T follicular helper cell (primary cell): ENCODE measurements at places on chromosomes 11 and 22.

DNA sequence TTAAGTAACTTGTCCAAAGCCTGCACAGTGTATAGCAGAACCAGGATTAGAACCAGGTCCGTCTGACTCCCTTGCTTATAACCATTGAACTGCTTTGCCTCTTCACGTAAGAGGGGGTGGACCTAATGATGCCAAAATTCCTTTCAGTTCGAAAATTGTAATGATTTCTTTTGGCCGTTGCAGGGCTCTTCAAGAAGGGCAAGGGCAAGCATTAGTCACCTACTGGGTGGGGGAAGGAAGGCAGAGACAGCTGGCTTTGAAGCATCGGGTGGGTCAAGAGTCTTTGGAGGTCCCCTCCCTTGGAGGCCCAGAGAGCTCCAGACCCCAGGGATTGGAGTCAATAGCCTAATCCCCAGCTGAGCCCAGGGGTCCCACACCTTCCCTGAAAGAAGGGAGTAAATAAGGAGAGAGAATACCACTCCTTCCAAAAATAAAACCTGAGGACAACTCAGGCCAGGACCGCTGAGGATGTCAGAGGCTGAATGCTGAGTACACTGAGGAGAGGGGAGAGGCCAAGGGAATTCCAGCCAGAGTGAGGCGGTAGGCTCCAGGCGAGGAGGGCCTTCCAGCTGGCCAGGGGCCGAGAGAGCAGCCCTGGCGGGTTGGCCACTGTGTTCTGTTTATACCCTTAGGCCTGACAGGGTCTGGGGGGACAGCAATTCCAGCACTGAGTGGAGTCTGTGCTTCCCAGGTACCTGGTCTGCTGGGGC lies 14.1 kb downstream of the CREB3L1 start:
- no peak for DNase-seq

- DNase-seq = no peak
Measured at GRCh38 chr22:48685767-48686166, 1141.9 kb downstream of the BRD1 start.

- no peak for DNase-seq
Measured at GRCh38 chr11:75270896-75271418, 30.4 kb downstream of the TPBGL start.

DNA sequence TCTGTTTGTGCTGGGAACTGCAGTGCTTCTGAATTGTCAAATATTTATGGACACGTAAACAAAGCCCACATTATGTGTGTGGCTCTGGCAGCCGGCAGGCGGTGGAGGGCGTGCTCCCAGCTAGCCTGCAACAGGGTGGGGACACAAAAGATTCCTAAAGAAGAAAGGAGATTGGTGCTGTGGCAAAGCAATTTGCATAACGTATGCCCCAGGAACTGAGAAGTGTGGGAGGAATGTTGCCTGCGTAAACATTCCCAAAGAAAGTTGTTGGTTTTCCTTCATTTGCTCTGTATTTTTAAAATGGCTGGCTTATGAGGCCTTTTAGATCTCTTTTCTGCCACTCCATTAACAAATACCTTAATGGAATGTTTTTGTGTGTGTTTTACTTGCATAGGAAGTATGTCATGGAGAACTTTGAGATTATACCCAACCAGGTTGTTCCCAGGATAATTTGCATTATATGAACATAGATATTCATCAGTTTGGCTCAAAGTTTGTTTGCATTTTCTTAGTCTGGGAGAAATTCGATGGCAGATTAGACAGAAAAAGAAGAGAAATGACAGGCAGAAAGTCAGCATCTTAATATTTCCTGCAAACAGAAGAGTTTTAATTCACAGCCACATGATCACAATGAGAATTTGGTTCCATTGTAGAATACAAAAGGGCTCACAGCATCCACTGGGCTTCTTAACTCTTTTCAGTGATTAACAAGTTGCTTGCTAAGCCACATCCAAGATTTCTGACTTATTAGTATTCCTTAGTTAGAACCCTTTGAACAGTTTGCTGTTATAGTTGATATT lies 41.8 kb upstream of the DLAT start:
- no peak for DNase-seq

GRCh38 chr11:120326228-120326627 lies 1.1 kb downstream of the TLCD5 start:
- DNase-seq = no peak

DNA sequence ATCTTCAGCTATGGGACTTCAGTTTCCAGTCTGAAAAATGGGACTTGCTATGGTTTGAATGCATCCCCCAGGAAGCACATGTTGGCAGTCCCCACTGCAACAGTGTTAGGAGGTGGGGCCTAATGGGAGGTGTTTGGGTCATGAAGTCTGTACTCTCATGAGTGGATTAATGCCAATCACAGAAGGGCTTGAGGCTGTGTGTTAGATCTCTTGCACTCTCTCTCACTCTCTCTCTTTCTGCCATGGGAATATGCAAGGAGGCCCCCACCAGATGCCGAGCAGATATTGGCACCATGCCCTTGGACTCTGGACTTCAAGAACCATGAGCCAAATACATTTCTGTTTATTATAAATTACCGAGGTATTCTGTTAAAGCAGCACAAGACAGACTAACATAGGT lies 7.8 kb upstream of the AP1B1 start:
- no peak for DNase-seq

DNA sequence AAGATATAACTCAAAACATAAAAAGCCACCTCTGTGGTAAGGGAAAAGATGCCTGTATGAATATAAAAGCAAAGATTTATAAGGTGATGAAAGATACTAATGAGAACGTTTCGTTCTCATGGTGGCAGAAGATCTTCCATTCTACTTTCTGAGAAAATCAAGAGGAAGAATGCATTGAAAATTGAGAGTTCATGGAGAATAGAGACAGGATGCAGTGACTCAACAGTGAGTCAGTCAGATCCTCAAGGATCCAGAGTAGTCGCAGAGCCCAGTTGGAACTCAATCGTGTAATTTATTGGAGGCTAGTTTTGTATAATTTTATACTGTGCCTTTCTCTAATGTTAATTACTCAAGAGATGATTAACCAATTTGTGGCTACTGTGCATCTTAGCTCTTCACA lies 73.3 kb downstream of the ENTHD1 start:
- no peak for DNase-seq

GRCh38 chr11:13135385-13136271 lies 126.5 kb downstream of the RASSF10 start:
- DNase-seq = no peak

GRCh38 chr22:44207173-44207980 lies 26.7 kb downstream of the PARVG start:
- DNase-seq = no peak

- DNase-seq = no peak
Measured at GRCh38 chr11:44033411-44033850, 14.3 kb upstream of the ACCSL start.

- no peak for DNase-seq
Measured at GRCh38 chr22:47175151-47176025, 412.9 kb downstream of the TBC1D22A start.

DNA sequence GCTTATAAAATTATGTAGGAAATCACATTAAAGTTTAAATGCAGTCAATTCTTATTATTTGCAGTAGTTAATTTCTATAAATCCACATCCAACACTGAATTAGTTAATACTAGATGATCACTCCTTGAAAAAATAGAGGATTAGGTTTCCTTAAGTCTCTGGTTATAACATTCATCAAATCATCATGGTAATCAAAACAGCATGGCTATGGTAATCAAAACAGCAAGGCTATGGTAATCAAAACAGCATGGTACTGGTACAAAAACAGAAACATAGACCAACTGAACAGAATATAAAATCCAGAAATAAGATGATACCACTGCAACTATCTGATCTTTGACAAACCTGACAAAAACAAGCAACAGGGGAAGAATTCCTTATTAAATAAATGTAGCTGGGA lies 814.6 kb upstream of the CCDC179 start:
- DNase-seq = no peak

- no peak for DNase-seq
Measured at GRCh38 chr11:67596753-67597300, 9.9 kb upstream of the NDUFV1 start.

DNA sequence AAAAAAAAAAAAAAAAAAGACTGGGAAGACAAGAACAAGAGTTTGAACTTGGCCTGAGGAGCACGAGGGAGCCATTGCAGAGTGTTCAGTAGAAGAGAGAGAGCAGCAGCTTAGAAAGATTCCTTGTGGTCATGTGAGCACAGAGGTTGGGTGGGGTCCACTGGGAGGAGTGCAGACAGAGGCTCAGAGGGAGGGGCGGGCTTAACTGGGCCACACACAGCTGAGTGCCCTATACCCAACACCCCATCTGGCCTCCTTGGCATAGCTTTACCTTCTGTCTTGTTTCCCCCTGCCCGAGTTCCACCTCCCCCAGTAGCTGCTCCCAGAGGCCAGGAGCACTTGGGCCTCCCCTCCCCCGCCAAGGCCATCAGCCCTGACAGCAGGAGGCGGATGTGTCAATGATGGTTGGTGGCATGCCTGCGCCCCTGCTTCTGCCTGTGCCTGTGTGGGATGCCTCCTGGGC lies 12.1 kb downstream of the C11orf86 start:
- no peak for DNase-seq

DNA sequence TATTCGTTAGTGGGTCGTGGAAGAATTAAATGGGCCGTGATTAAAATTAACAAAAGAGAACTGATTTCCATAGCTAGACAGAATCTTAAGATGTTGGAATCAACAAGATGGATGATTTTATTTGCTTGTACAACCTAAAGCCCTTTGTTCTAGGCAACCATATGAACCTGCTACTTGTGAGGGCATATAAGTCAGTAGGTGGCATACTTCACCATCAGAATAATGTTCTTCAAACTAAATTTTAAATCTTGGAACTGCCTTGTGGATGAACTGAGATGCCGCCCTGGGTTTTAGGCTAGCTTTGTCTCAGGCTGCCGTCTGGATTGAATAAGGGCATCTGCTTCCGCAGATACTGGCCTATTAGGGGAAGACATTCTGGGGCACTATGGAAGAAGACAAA lies 40.9 kb downstream of the CSRP3 start:
- DNase-seq = no peak

GRCh38 chr11:79052544-79052943 lies 388.3 kb downstream of the TENM4 start:
- no peak for DNase-seq

DNA sequence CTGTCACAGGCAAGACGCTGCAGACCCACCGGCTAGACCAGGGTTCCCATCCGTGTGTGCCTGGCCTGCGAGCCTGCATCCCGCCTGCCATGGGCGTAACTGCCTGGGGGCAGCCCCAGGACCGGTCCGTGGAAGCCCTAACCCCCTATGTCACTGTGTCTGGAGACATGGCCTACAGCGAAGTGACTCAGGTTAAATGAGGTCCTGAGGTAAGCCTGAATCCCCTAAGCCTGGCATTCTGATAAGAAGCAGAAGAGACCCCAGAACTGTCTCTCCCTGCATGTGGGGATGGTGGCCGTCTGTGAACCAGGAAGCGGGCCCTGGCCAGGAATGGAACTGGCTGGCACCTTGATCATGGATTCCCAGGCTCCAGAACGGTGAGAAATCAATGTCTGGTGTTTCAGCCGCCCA lies 570.1 kb downstream of the BRD1 start:
- no peak for DNase-seq

DNA sequence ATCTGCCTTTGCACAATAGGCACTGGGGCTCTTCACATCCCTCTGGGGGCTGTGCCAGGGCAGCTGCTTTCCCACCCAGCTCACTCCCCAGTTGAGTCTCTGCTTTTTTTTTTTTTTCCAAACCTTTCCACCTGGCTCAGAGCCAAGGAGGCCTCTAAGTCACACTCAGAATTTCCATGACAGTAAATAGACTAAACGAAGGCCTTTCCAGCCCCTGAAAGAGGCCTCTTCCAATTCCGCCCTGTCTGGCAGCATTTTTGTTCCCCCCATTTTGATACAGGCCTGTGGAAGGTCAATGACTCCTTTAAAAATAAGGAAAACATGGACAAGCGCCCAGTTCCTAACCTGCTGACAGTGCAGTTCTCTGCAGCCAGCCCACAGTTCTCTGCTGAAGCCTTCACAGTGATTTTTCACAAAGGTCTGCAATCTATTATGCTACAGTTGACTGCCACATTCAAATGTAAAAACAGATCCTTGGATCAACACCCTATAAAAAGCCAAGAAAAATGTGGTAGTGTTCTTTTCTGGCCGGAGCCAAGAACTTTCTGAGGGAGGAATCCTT lies 107.5 kb upstream of the SESN3 start:
- DNase-seq = no peak

GRCh38 chr22:37320726-37321677 lies 38.7 kb downstream of the CYTH4 start:
- DNase-seq = no peak

GRCh38 chr11:125251214-125251545 lies 86.6 kb downstream of the PKNOX2 start:
- DNase-seq = no peak

- no peak for DNase-seq
Measured at GRCh38 chr11:90855531-90855930, 632.7 kb upstream of the CHORDC1 start.
